ENCODE measurements at places on chromosomes 4 and X. TPM values are rescaled to one million over a fixed set of nuclear protein-coding genes. Genes with fewer than 3 reads are reported as not detected.

- no peak for DNase-seq
Measured at GRCh38 chrX:57406149-57406548, 119.6 kb downstream of the FAAH2 start.

- no peak for DNase-seq
Measured at GRCh38 chr4:76341063-76341462, 34.5 kb downstream of the STBD1 start.

The AR gene
- total RNA-seq = 17.8 TPM

DNA sequence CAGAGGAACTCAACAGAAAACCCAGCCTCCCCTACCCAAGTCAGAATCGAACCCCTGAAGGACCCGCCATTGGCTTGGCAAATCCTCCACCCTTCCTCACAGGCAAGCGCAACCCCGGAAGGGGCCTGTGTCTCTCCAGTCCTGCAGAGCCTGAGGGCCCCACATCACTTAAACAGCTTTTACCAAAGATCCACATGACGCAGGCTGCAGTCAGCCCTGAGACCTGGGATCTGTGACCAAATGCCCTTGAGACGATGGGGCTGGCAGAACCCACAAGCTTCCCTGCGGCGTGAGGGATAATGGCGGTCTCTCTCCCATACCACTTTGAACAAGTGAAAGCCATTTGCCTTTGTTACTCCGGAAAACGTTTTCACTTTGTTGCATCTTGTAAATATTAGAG, 54.9 kb downstream of the ACOX3 start:
- DNase-seq = no peak

GRCh38 chr4:172751550-172751949, 417.1 kb upstream of the GALNT7 start:
- no peak for DNase-seq

- DNase-seq = no peak
Measured at GRCh38 chr4:87849612-87850011, 16.8 kb downstream of the MEPE start.

The HS6ST2 gene
- 3.5 TPM for total RNA-seq

The CWH43 gene
- not detected for total RNA-seq

The FRMD7 gene
- total RNA-seq = not detected

All from Caki2 (cell line).